ENCODE measurements at places on chromosomes 16 and 17.

- DNase-seq = peak; percentile 0
These were observed 1931.9 kb downstream of the TP53TG3F start for GRCh38 chr16:35391328-35391727.

DNA sequence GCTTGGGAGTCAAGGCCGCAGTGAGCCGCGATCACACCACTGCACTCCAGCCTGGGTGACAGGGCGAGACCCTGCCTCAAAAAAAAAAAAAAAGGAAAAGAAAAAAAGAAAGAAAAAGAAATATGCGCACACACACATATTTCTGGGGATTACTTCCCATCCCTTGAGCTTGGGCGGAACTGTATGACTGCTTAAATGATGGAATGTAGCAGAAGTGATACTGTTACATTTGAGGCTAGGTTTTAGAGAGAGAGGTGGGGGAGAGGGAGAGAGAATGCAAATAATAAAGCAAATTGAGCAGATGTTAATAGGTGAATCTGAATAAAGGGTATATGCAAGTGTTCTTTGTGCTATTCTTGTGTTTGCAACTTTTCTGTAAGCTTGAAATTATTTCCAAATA lies 12.0 kb upstream of the USP32 start:
- no peak for DNase-seq

- no peak for DNase-seq
These were observed 14.0 kb upstream of the RNF135 start for GRCh38 chr17:30956764-30957374.

- DNase-seq = peak; percentile 55
These were observed 26.7 kb downstream of the SAP30BP start for GRCh38 chr17:75693500-75694481.

DNA sequence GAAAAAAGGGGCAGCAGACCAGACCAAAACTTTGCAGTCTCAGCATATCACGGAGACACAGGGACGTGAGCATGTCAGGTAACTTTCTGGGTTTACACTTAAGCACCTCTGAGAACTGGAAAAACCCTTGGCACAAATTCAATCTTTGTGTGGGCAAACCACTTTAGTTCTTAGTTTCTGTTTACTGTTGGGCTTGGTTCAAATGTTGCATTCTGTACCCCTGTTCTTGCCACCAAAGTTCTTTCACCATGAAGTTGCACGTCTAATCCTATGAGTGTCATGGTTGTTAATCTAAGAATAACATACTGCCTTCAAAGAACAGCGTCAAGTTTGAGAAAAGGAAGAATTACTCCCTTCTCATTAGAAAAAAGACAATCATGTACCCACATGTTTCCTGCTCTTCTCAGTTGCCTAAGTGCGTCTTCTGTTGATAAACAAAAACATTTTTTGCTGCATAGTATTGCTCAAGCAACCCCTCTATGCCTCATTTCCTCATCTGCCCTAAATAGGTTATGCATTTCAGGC lies 11.6 kb downstream of the KRT33A start:
- DNase-seq = no peak

All from NCI-H2107 (cell line).